ENCODE measurements at places on chromosomes 6 and 20.
A peak's percentile ranks its signal among the peaks of the same experiment; 100 is the strongest.

DNA sequence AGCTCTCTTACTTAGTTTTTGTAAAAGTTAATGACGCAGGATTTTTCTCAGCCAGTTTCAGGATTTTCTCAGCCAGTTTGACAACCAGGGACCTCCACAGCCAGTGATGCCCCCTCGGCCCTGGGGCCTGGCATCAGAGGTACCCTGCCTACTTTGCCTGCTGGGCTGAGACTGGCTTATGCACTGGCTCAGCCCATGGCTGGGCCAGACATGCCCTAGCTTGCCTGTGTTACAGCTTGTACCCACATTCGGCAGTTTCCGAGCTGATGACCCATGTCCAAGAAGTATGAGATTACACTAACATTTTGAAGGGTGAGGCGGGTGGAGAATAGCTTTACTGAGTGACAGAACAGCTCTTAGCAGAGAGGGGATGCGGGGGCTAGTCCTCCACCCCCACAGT, 406.1 kb upstream of the HSF2 start:
- no peak for DNase-seq

DNA sequence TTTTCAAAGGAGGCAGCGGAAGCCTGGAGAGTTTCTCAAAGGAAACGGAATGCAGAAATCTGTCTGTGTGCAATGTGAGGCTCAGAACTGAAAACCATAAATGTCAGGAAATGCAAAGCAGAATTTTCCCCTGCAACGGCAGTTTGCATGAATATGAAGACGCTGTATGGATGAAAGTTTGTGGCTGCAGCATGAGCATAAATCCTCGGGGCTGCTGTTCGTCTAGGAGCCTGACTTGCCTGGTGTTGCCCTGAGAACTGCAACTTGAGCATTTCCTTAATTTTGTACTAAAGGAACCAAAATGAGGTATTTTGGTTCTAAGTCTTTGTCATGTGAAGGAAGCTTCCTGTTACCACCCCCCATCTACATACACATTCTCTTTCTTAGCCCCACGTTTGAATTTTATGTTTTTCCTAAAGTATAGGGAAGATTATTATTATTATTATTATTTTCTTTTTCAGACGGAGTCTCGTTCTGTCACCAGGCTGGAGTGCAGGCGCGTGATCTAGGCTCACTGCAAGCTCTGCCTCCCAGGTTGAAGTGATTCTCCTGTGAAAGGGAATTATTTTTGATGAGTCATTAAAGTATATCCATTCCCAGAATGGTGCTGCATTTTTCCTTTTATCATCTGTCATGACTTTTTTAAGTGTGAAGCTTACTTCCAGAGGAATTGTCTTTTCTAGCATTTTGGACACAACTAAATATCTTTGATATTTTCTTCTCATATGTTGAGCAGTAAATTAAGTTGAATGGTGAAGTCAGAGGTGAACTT, 33.1 kb downstream of the MTHFD1L start:
- no peak for DNase-seq

DNA sequence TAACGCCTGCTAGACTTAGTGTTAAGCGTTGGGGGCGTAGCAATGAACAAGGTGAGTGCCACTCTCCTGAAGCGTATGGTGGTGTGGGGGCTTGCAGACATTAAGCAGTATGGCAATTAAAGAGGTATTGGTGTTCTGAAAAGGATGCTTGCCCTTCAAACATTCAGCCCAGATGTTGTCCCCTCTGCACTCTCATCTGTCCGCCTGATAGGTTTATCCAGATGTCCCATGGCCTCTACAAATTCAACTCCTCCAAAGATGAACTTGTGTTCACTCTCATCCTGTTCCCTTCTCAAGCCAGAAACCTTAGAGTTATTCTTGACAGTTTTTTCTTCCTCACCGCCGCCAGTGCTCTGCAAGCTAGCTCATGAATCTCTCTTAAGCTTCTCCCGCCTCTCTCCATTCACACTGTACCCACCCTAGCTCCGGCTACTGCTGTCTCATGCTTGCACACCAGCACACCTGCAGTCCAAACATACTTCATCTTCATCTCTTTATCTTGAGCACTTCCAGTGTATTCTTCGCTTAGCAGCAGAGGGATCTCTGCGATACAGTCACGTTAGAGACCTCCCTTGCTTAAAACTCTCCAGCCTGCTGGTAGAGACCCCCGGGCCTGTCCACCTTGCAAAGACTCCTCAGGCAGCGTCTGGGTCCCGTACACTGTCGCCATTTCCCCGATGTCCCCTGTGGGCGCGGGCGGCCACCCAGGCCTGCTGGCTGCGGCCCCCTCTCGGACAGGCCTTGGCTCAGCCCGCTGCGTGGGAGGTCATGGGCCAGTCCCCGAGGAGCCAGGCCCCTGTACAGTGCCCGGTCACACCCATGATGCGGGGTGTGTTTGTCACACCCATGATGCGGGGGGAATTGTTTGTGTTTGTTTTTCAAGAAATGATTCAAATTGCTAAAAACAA, 962 bp downstream of the DDX27 start:
- DNase-seq: no peak

DNA sequence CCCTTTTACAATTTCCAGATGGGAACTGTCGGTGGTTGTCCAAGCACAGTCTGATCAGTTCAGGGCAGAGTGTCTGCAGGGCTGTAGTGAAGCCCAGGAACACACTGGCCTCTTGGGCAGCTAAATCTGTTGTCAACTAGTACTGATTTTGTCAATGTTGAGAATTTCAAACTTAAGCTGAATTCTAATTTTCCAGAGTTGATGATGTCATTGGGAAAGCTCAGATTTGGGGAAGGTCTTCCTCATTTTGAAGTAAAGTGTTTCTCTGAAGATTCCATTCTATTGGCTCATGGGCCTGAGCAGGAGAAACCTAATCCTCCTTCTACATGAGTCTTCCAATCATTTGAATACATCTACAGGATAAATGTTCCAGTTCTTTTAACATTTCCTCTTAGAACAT, 72.1 kb downstream of the CCDC170 start:
- no peak for DNase-seq

DNA sequence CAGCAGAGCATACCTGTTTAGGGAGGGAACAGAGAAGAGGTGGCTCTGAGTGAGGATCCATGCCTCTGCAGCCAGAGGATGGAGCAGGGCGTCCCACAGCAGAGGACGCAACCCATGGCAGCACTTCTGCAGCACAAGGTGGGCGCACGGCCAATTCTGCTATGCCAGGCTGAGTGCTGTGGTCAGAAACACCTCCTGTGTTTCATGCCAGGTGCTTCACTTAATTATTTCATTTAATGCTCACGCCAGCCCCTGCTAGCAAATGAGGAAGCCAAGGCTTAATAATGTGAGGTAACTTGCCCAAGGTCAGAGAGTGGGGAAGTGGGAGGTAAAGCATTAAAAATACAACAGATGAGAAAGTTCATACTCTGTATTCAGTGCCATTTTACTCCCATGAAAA, 68.5 kb upstream of the PTGIS start:
- DNase-seq: no peak

DNA sequence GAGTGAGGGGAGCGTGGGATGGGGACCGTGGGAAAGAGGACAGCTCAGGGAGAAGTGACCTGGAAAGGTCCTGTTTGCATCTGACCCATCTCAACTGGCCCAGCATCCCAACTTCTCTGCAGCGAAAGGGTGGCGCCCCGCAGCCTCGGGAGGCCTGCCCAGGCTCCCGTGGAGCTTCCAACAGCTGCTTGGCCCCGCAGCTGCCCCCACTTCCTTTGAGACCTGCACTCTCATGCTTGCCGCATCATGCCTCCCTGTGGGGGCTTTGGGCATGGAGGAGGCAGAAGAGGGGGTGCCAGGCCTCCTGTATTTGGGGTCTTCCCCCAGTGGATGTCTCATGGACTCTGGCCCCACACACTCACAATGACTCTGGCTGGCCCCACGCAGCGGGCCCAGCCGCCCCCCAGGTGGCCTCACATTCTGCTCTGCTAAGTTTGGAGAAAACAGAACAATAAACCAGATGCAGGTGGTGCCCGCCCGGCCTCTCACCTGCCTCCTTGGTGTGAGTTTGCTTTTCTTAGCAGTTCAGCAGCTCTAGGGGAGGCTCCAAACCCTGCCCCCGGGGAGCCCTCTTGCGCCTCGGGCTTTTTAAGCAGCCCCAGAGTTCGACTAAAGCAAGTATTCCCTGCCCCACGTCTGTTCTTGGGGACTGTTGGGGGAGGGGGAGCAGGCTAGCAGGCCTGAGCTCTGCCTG, 40.7 kb downstream of the CPXM1 start:
- DNase-seq: no peak

DNA sequence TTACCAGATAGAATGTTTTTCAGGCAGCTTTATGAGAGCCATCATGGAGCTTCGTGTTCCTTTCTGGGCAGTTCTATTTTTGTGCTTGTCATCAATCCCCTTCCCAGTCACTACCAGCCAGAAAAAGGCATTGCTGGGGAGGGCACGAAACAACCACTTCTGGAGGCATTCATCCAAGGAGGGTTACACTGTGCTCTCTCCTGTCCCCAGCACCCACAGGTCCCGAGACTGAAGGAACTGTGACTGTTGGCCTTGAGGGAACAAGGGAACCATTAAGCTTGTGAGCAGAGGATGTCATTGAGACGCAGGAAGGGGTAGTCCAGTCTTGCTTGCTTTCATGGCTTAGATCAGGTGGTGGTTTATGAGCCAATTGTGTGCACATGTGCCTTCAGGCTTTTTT, 20.1 kb upstream of the ENPP5 start:
- no peak for DNase-seq

- peak; percentile 4 for DNase-seq
These were observed 639 bp upstream of the CD24 start for GRCh38 chr6:106974999-106975737.

- no peak for DNase-seq
These were observed 34.4 kb downstream of the TGM3 start for GRCh38 chr20:2330090-2330695.

Measured in stimulated activated CD8-positive, alpha-beta memory T cell treated with anti-CD3 and anti-CD28 coated beads, Interleukin-12 subunit alpha, Interleukin-12 subunit beta, amount 100 ng/mL, for 4 hours (primary cell).